ENCODE measurements at places on chromosomes 16 and 17.

DNA sequence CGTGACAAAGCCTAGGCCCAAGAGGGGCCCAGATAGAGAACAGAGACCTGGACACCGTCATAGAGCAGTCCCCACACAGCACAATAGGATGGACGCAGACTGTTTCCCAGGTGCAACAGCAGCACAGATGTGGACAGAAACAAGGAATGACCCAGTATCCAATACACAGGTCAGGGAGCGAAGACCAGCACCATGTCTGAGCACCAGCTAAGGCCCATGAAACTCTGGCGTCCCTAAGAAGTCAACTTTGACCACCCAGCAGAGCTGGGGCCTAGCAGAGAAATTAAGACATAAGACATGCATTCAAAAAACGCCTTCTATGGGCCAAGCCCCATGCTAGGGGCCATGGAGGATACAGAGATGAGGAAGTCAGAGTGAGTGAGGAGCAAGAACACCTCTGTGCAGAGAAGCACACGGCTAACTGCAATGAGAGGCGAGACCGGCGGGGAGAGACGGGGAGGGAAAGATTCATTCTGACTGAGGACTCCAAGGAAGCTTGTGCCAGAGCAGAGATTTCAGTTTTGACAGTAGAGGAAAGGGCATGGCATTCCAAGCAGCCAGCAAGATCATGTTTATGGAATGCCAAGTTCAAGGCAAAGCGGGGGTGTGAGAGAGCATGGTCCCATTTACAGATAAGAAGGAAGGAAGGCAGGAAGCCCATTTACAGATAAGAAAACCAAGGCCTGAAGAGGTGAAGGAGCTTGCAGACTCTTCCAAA lies 50.8 kb downstream of the PITPNM3 start:
- DNase-seq: no peak

DNA sequence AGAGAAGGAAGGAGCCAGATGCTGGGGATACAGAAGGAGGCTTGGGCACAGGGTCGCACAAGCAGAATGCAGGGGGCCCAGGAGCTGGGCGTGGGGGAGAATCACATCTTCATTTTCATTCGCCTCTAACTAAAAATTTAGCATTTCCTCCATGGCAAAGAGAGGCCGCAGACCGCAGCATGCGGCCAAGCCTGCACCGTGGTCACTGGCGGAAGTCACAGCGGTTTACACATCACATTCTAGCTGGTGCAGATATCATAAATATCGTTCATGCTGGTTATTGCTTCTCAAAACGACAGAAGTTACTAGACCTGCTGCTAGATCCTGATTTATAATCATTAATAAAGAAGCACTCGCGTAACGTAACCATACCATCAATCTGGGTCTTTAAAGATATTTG lies 162.0 kb downstream of the NTN1 start:
- DNase-seq: no peak

GRCh38 chr16:12193692-12194091 lies 217.2 kb downstream of the SNX29 start:
- no peak for DNase-seq

GRCh38 chr16:79150151-79150550 lies 450.4 kb downstream of the MAF start:
- DNase-seq: no peak

GRCh38 chr17:72891627-72892026 lies 200.9 kb downstream of the SLC39A11 start:
- DNase-seq: no peak

- DNase-seq: peak; percentile 7
Measured at GRCh38 chr17:31401456-31402254, 10.2 kb downstream of the RAB11FIP4 start.

GRCh38 chr17:49952912-49953497 lies 16.0 kb upstream of the DLX4 start:
- no peak for DNase-seq

DNA sequence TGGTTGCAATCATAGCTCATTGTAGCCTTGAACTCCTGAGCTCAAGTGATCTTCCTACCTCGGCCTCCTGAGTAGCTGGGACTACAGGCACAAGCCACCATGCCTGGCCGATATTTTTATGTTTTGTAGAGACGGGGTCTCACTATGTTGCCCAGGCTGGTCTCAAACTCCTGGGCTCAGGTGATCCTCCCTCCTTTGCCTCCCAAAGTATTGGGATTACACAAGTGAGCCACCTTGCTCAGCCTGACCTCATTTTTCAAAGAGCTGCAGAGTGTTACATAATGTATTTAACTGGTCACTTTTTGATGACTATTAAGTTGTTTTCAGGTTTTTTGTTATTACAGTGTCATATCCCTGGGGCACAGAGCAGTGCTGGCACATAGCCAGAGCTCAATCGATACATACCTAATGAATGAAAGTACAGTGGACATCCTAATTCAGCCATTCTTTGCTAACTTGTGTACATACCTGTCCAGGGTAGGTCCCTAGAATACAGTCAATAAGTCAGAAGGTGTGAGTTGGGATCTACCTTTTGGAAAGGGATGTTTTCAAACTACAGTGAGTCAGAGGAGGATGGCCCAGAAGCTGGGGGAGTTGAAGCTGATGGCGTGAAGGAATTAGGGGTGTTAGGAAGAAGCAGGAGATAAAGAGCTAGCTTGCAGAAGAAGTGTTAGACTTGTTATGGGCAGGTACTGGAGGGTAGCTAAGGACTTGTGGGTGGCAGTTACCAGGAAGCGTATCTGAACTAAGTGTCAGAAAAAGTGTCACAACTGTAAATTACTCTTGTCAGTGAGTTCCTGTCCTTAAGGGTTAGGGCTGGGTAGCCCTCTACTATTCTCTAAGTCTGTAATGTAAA lies 20.1 kb upstream of the CYLD start:
- no peak for DNase-seq

GRCh38 chr16:19436540-19436939 lies 18.9 kb downstream of the TMC5 start:
- DNase-seq: no peak

DNA sequence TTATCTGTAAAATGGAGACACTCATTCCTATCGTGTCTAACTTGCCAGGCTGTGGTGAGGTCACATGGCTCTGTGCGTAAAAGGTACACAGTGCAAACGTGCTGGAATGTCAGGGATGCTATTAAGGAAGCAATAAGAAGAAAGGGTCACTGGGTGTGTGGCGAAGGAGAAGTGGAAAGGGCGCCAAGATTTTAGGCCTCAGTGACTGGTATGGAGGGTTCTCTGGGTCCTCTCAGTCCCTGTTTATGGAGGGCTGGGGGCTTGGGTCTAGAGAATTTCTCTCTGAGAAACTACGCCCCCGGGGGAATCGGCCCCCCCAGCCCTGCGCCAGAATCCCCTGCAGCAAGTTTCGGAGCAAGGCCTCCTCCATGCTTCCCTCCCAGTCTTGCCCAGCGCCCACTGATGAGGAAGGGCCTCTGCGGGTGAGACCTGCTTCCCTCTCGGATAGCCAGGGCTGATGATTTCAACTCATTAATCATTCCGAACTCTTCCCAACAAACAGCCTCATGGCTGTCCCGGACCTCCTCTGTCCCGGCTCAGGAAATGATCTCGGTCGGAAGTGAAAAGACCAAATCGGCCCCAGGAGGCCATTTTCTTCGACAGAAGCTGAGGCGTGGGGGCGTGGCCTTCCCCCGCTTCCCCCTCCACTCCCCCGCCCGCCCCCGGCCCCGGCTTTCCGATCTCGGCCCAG lies 1.2 kb upstream of the HEXIM1 start:
- peak; percentile 55 for DNase-seq

- no peak for DNase-seq
Measured at GRCh38 chr16:8764525-8765250, 32.8 kb downstream of the TMEM186 start.

GRCh38 chr17:41012326-41013120 lies 3.6 kb upstream of the KRTAP3-1 start:
- no peak for DNase-seq

DNA sequence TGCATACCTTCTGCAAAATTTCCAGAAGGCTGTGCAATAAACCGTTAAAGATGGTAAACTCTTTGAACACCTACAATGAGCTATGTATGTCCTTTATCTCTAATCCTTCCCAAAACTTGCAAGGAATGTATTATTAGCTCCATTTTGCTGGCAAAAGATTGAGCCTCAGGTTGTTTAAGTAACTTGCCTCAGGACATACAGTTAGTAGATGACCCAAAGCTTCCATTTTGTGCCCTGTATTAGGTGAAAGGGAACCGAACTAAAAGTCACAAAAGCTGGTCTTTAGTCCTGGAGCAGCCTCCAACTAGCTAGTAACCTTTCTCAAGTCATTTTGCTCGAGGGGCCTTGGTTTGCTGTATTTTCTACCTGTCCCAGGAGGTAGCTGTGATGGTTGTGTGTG lies 4.3 kb downstream of the ADGRG3 start:
- no peak for DNase-seq

DNA sequence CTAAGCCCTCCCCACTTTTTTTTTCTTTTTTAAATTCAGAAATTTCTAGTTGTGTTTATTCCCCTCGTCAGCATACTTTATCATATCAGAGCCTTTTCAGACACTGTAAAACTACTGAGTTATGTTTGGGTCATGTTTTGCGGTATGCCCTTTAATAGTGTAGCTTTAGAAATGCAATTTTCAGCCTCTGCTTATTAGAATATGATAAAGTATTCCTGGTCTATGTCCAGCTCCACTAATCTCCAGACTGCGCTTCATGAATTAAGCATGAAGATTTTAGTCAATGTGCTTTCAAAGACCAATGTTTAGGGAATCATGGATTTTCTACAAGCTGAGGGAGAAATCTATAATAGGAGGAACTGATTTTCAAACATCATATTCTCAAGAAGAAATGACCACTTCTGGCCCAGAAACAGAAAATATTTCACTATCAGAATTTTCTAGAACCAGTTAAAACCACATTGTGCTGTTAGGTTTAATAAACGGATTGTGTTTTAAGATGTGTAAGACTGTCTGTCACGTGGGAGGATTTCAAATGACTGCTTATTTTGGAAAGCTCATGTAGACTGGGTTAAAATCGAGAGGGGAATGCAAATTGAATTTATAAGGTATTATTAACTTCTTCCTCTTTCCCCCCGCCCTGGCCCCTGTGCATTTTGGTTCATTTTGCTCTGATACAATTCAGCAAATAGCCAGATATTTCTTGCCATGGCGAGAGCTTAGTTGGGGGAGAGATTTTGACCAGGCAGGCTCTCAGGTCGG lies 498.5 kb downstream of the WWOX start:
- DNase-seq: no peak

GRCh38 chr17:1561420-1562175 lies 994 bp downstream of the PITPNA start:
- peak; percentile 69 for DNase-seq

DNA sequence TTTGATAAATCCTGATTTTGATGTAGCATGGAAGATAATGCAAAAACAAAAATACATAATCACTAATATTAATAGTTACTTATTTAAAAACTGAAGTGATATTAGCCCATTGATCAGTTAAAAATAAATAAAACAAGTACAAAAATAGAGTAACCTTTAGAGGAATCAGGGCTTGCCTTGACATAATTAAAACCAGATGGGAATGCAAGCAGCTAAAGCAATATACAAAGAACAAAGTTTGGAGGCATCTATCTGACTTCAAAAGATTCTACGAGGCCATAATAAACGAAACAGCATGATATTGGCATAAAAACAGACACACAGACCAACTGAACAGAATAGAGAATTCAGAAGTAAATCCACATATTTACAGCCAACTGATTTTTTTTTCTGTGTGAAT lies 15.0 kb upstream of the HEATR3 start:
- DNase-seq: peak; percentile 37

GRCh38 chr17:42249681-42250446 lies 26.3 kb downstream of the STAT5B start:
- no peak for DNase-seq

DNA sequence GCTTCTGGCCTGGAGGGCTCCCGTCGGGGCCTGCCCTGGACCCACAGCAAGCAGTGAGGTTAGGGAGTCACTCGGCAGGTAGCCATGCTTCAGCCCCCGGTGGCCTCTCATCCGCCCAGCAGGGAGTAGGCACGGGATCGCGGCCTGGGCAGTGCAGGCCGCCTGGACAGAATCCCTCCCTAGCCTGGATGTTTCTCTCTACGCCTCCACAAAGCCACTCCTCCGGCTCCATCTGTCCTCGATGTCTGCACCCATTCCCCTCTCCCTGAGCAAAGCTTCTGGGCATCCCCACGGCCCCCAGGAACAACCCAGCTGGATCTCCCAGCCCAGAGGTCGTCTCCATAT lies 145.2 kb downstream of the RBFOX3 start:
- DNase-seq: no peak

- DNase-seq: no peak
Measured at GRCh38 chr17:72134608-72135394, 14.0 kb downstream of the SOX9 start.

- DNase-seq: no peak
Measured at GRCh38 chr16:51343411-51343810, 192.3 kb upstream of the SALL1 start.

GRCh38 chr17:40515491-40516041 lies 14.1 kb upstream of the TNS4 start:
- DNase-seq: no peak

DNA sequence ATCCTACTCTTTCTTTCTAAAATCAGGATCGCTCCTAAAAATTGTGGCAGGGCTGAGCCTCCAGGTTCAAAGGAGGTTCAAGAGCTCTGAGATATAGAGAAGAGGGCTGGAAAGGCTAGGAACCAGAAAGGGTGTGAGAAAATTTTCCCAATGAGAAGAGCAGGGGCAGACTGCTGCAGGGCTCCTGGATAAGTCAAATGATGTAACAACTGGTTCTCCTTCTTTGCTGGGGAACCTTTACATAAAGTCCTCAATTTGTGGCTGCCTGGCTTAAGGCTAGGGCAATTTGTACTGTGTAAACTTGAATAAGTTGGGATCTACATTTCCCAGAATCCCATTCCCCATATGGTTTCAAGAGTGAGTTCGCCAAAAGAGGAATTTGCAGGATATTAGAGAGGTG lies 16.3 kb upstream of the AKAP1 start:
- no peak for DNase-seq

DNA sequence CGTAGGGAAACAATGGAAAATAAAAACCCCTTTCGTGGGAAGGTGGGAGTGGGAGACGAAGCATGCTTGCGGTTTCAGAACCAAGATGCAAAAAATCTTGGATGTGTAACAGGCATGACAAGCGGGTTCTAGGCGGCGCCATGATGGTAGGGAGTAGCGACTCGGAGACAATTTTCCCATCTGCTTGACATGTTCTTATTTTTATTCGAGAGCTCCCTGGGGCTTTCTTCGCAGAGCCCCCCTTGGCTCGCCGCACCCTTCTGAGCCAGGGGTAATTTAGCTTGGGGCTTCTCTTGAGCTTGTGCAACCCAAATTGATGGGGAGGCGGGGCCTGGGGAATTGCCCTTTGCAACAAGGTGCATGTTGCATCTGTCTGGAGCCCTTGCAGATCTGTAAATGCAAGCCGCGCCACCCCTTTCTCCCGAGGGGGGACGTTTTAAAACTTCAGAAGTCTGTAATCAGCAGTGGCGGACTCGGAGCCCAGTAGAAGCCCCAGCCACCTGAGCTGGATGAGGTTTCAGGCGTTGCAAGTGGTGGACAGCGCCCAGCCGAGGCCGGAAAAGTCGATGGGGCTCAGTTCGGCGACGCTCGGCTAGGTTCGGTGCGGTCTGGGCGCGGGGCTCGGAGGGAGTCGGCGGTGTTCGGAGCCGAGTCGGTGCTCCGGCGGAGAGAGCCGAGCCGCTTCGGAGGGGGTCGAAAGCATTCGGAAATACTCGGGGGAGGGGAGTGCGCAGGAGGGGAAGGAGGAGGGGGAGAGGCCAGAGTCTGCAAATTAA lies 2.9 kb downstream of the GNAO1 start:
- peak; percentile 91 for DNase-seq

Measured in AG20443 (cell line).